GM13977 (cell line): ENCODE measurements at places on chromosomes 5 and 9.

GRCh38 chr5:176662371-176663333 is 15.4 kb downstream of the TSPAN17 start:
- no peak for DNase-seq

DNA sequence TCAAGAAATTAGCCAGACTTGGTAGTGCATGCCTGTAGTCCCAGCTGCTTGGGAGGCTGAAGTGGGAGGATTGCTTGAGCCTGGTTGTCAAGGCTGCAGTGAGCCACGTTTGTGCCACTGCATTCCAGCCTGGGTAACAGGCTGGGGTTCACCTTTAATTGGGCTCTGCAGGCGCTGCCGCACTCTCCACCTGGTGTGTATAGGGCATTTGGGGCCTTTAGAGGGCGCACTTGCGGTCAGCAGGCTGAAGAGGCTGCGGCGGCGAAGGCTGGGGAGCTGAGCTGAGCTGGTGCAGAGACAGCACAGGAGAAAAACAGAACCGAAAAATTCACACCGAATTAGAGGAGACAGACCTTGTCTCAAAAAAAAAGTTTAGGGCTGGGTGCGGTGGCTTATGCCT is 31.2 kb downstream of the CDK7 start:
- DNase-seq, result no peak

- no peak for DNase-seq
Observed at GRCh38 chr5:39473156-39473775, 48.5 kb upstream of the DAB2 start.

- DNase-seq, result no peak
Observed at GRCh38 chr5:175056831-175057230, 332.4 kb downstream of the MSX2 start.
